ENCODE measurements at places on chromosomes 12 and 14. TPM values are rescaled to one million over a fixed set of nuclear protein-coding genes. Genes with fewer than 3 reads are reported as not detected.

DNA sequence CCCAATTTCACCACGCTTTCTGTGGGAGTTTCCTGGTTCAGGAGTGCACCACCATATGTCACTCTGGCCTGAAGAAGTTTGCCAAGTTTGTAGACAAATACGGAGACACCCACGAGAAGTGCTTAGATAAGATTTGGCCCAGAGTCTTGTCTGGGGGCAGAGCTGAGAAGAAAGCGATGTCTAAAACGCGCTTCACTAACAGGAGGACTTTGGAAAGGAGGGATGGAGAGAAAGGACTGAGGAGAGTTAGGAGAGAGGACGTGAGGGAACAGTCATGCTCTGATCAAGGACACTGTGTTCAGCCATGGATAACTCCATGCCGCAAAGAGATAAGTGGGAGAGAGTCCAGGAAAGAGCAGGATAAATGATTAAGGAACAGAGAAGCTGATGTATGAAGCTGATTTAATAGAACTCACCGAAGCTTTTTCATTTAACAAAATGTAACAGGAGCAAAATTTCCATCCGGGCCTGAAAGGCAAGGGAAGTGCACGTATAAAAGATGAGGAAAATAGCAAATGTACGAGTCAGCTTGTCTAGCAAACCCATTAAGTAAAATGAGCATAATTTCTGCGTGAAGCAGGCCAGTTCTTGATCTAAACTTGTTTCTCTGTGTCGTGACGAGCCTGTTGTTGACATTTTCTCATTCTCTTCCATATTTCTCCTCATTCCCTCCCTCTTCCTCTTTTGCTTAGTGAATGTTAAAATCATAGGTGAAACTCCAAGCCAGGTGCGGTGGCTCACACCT, 23.4 kb upstream of the MAP3K9 start:
- DNase-seq = no peak

RIPK3 gene
- total RNA-seq = 15.5 TPM

ACVRL1 gene
- not detected for total RNA-seq

GRCh38 chr12:132925597-132926414, 30.3 kb downstream of the ZNF605 start:
- DNase-seq = no peak

- no peak for DNase-seq
Observed at GRCh38 chr14:77406718-77407117, 16.6 kb downstream of the NOXRED1 start.

RNASE4 gene
- 1.2 TPM for total RNA-seq

DNA sequence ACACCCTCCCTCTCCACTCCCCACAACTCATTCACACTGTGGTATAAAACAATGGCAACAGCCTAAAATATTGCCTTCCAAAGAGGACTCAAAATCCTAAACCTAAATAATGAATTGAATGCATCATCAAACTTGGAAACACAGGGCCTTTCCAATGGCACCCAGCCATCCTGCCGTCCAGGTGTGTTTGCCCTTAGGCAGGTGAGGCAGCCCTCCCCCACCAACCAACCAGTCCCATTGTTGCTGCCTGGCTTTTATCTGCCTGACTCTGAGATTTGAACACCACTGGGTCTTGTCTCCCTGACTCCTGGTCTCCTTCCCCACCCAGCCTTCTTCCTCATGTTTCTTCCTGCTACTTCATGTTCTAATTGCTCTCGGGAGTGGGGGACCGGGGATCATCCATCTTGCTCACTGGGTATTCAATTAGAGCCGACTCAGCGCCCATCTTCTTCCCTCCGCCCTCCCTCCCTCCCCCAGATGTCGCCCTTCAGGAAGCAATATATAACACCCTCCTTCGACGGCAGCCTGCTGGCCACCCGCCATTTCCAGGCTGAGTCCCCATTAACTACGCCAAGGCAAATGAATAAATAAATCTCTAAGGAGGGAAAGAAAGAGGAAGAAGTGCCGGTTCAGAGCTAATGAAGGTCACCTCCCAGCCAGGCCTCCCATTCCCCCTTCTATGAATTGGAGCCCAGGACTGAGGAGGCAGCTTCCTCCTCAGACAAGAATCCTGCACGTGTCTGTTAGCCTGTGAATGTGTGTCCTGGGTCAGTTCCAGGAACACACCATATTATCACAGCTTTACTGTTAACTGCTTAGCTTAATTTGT, 36.3 kb upstream of the NTF3 start:
- no peak for DNase-seq

DNA sequence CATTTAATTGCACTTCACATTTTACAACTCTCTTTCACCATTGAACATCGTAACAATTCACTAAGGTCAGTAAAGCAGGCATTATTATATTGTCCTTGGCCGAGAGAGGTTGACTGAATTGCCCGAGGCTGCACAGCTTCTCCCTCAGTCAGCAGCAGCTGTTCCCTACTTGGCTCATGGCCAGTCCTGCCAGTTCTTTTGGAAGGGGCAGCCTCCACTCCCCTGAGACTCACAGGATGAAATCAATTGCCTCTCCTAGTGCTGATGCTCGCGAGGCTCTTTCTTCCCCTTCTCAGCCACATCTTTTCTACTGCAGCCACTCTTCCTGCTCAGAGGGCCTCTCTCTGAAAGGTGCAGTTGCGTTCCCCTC, 79.9 kb upstream of the KCNA1 start:
- DNase-seq = no peak

DNA sequence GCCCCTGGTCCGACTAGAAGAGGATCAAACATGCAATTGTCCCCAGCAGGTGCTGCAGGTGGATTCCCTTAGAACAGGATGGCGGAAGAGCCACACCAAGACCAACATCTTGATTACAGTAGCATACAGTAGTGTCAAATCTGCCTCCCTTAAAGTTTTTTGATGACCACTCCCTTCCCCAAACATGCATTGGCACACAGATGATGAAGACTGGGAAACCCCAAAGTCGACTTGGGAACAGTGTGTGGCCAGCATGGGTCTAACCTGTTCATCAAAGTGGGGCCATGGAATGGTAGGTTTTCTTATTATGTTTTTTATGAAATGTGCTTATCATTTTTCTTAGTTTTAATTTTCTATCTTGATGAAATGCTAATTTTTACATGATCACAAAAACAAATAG, 8.8 kb downstream of the PLXNC1 start:
- no peak for DNase-seq

TAS2R19 gene
- total RNA-seq = 4.2 TPM

ANO2 gene
- not detected for total RNA-seq

DNA sequence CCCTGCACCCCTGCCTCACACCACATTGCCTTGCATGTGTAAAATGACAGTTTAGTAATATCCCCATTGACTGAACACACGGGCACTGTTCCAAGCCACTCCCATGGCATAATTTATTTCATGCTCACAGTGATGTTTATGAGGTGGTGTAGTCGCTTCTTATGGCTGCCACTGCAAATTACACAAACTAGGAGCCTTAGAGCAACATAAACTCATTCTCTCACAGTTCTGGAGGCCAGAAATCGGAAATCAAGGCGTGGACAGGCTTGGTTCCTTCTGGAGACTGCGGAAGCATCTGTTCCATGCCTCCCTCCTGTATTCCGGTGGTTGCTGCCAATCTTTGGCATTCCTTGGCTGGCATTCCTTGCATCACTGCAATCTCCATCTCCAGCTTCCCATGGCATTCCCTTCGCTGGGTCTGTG, 97.3 kb downstream of the RIN3 start:
- DNase-seq = no peak

GRCh38 chr12:52004042-52004648, 2.6 kb upstream of the TAMALIN start:
- no peak for DNase-seq

DNA sequence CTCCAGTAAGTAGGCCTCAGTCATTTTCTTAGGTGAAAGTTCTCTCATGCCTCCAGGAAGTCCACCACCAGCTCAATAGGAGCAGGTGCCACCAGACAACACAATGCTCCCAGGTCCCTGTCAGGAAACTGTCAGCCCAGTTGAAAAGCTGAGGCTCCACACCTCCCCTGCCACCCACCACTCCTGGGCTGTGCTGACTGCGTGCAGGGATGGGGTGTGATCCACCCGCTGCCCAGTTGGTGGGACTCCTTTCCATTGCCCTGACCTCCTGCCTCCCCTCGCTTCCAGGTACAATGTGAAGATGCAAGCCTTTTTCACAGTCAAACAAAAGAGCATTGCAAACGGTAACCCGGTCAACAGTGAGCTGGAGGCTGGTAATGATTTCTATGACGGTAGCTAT, 64.8 kb upstream of the RIN3 start:
- DNase-seq = no peak

RTL1 gene
- not detected for total RNA-seq

ARHGAP5 gene
- 26.9 TPM for total RNA-seq

DNA sequence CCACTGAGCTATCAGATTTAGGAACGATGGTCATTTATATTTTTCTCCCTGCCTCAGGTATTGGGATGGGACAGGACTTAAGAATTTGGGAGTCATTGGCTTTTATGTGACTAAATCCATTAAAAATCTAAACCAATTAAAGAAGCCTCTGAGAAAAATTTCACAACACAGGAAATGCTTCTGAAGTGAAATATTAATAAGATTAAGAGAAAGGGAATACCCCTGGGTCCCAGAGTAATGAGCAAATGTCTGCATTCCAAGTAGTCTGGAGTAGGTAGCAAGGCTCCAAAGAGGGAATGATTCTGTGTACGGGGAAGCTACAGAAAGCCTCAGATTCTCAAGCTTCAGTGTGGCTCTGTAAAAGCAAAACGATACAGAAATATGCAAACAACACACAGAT, 707 bp upstream of the MED6 start:
- DNase-seq = no peak

GRCh38 chr12:13206560-13206897, 10.0 kb downstream of the EMP1 start:
- DNase-seq = no peak

DNA sequence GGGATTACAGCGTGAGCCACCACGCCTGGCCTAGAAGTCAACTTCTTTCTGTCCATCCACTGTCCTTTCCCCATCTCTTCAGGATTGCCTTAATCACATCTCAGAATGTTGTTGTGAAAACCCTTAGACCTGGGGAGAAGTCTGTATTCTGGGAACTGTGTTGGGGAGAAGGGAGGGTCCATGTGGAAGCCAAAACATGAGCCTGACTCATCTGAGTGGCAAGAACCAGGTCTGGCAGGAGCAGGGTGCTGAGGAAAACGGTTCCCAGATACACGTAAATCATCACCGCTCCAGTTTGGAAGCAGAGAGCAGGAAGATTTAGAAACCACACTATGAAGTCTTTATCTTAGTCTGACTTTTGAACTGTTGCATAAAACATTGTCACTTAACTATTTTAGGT, 245.6 kb upstream of the RGS6 start:
- DNase-seq = no peak

- DNase-seq = no peak
Observed at GRCh38 chr12:79959484-79959883, 24.6 kb upstream of the PPP1R12A start.

ACRBP gene
- 0.98 TPM for total RNA-seq

SOAT2 gene
- total RNA-seq = 0.26 TPM

DNA sequence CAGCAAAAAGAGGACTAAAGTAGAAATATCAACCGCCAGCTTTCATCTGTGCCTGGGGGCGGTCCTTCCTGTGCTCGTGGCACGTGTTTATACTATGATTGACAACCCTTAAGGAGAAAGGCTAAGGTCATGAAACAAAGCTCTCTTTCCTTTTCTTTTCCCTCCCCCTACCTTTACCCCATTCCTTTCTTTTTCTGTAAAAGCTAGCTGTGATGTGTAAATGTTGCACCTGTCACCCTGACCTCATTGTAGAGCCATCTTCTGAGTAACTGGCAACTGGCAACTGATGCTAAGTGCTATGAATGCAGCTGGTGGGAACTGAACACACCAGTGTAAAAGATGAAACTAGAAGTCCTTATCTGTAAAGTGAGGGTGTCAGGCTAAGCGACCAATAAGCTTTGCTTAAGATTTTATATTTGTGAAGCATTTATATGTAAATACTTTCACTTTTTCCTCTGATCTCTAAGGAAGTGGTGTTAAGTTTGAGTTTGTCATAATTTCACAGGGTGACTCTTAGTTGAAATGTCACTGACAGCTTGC, 102.8 kb upstream of the BCAT1 start:
- peak; percentile 79 for DNase-seq

DNA sequence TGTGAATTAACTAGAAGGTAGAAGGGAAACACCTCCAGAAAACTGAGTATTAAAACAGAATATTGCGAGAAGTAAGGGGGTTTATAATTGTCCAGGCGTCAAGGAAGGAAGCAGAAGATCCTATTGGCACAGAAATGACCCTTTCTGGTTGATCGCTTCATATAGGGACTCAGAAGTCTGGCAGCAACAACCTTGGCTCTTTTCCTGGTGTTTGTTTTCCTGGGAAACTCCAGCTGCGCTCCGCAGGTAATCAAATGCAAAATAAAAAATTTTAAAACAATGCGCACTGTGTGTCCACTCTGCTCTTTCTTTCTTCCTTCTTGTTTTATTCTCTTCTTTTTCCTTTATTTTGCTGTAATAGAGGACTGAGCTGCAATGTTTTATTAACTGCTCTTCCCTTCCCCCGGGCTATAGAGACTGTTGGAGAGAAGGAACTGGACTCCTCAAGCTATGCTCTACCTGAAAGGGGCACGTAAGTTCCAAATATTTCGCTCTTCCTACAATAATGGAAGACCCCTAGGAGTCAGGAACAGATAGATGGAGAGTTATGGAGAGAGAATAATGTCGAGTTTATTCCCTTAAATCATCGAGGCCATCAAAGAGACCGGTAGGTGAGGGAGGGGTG, 737 bp downstream of the SPX start:
- no peak for DNase-seq

TMTC2 gene
- total RNA-seq = 1.6 TPM

GRCh38 chr12:26037615-26038220, 79.2 kb downstream of the RASSF8 start:
- DNase-seq = no peak

DNA sequence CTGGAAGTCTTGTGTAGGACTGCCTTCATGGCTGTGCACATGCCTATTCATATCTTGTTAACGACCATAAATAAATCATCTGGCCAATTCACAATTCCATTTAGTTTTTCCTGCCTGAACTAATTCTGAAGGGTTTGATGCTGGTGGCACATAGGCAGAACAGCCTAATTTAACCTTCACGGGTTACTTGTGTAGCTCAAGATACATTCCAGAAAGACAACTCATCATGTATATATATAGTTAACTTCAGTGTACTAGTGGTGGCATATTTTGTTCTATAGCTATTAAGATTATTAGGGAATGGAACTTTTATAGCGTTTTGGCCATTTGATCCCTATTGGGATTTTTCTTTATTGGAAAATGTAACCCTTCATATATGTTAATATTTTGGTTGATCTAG, 31.4 kb downstream of the CFAP54 start:
- DNase-seq = no peak

GRCh38 chr14:48331421-48331820, 656.0 kb upstream of the MDGA2 start:
- DNase-seq = no peak

GRCh38 chr12:64976131-64976530, 145.0 kb downstream of the WIF1 start:
- no peak for DNase-seq

- DNase-seq = peak; percentile 88
Observed at GRCh38 chr14:51828017-51828797, 32.2 kb upstream of the GNG2 start.

ANKRD33 gene
- total RNA-seq = not detected

GRCh38 chr14:49363821-49364751, 222.1 kb downstream of the RPS29 start:
- DNase-seq = no peak

LRRK2 gene
- total RNA-seq = 0.47 TPM

FAM90A1 gene
- total RNA-seq = 0.36 TPM

- no peak for DNase-seq
Observed at GRCh38 chr14:106235356-106236159, 709.2 kb downstream of the TMEM121 start.

GRCh38 chr14:99802301-99803105, 9.3 kb downstream of the EML1 start:
- no peak for DNase-seq

GRCh38 chr14:68284834-68285233, 465.3 kb downstream of the RAD51B start:
- no peak for DNase-seq

All from natural killer cell treated with Interleukin-12 subunit alpha and Interleukin-12 subunit beta and Interleukin-15 and Interleukin-18, amount 100 ng/mL, for 72 hours (primary cell).